WERI-Rb-1 (cell line): ENCODE measurements at places on chromosomes 5 and 9.
A peak's percentile ranks its signal among the peaks of the same experiment; 100 is the strongest.

DNA sequence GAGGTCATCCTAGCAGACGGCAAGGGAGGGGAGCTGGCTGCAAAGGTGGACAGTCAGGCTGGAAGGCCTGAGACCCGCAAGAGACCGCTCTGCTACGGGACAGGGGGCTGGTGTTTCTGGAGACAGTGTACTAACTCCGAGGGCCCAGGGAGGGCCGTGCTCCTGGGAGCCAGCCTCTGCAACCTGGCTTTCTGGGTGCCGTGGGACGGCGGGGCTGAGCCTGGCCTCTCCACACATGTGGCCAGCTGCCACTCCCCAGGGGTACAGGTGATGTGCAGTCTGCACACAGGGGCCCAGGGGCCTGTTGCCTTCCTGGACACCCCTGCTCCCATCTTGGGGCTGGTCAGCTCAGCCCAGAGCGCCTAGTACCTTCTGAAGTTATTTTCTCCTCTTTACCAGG, 92.2 kb downstream of the MRPL36 start:
- DNase-seq, result no peak

DNA sequence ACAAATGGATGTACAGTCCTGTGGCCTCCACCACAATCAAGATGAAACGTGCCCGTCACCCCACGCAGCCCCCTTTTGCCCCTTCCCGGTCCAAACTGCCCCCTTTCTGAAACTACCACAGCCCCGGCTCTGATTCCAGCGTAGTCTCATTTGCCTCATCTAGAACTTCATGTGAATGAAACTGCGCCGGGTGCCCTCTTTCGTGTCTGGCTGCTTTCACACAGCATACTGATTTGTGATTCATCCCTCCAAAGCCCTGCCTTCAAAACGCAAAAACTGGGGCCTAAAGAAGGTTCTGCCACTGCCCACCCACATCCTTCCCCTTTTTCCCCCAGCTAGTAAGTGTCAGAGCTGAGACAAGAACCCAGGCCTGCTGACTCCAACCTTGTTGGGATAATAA, 31.5 kb upstream of the NCS1 start:
- DNase-seq, result no peak

DNA sequence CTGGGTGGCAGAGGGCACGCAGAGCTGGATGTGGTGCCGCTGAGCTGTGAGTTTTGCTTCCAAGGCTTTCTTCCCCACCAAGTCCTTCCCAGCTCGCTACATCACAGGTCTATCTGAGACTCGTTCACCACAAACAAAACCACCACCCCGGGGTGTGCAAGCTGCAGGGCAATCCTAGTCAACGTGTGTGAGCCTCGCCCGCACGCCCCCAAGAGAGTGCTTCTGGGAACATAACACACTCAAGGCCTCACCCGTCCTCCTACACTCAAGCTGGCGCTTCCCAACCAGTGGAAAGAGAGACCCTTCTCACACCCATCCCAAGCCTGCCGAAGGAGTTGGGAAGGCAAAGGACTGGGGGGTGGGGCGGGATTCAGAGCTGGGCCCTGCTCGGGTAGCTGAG, 10.6 kb downstream of the SNAPC4 start:
- DNase-seq, result no peak

DNA sequence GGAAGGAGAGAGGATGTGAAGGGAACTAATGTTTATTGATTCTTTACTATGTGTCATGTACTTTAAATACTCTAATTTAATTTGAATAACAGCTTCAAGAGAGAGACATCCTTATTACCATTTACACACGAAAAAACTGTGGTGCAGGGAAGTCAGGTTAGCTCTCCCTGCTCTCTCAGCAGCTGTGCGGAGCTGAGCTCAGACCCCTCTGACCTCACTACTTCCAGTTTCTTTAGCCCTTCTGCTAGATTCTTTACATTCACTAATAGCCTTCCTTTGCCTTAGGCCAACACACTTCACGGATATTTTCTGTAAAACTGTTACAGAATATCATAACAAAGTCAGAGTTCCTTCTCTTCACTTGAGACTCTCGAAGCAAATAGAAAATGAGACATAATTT, 131.3 kb upstream of the ARRDC3 start:
- DNase-seq, result no peak

- no peak for DNase-seq
Measured at GRCh38 chr5:119078861-119079260, 8.0 kb downstream of the DMXL1 start.

DNA sequence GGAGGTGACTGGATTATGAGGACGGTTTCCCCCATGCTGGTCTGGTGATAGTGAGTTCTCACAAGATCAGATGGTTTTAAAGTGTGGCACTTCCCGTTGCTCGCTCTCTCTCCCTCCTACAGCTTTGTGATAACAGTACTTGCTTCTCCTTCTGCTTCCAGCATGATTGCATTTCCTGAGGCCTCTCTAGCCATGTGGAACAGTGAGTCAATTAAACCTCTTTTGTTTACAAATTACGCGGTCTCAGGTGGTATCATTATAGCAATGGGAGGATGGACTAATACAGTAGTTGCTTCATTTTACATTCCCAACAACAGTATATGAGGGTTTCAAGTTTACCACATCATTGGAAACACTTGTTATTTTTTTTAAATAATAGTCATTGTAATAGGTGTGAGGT, 937.3 kb upstream of the ARRDC3 start:
- DNase-seq, result no peak

- no peak for DNase-seq
Measured at GRCh38 chr9:126504086-126504976, 109.4 kb upstream of the LMX1B start.

- DNase-seq, result no peak
Measured at GRCh38 chr9:132241483-132241839, 79.6 kb downstream of the NTNG2 start.

- DNase-seq, result no peak
Measured at GRCh38 chr9:78074385-78075291, 43.0 kb upstream of the GNAQ start.

DNA sequence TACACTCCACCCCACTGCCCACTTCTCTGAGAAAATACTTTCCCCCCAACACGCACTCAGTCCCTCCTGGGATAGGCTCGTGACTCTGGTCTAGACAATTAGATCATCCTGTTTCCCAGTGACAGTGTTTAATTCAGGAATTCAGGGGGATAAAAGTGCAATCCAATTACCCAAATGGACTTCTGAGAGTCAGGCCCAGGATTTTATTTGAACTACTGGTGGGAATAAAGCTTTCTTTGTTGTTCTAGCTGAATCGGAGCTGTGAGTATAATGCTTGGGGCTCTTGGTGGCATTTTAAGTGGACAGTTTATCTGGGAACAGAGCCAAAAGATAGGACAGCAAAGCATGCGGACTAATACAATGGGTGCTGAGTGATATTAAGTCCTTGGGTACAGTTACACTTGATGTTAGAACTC, 683.3 kb downstream of the MAT2B start:
- DNase-seq, result peak; percentile 30

DNA sequence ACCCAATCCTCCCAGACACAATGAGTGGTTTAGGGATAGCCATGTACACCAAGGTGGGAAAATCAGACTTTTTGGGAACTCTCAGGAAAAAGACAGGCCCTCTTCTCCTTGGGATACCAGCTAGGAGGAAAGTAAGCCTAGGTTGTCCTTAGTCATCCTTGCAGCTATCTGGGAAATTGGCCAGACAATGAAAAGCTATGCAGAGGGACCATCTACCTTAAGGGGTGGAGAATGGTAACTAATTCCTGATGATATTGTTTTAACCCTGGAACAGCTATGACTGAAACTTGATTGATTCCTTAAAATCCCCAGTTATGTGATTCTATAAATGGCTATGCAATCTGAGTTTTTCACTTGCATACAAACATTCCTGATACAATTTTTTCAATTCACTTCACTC, 88.9 kb upstream of the BNC2 start:
- no peak for DNase-seq

DNA sequence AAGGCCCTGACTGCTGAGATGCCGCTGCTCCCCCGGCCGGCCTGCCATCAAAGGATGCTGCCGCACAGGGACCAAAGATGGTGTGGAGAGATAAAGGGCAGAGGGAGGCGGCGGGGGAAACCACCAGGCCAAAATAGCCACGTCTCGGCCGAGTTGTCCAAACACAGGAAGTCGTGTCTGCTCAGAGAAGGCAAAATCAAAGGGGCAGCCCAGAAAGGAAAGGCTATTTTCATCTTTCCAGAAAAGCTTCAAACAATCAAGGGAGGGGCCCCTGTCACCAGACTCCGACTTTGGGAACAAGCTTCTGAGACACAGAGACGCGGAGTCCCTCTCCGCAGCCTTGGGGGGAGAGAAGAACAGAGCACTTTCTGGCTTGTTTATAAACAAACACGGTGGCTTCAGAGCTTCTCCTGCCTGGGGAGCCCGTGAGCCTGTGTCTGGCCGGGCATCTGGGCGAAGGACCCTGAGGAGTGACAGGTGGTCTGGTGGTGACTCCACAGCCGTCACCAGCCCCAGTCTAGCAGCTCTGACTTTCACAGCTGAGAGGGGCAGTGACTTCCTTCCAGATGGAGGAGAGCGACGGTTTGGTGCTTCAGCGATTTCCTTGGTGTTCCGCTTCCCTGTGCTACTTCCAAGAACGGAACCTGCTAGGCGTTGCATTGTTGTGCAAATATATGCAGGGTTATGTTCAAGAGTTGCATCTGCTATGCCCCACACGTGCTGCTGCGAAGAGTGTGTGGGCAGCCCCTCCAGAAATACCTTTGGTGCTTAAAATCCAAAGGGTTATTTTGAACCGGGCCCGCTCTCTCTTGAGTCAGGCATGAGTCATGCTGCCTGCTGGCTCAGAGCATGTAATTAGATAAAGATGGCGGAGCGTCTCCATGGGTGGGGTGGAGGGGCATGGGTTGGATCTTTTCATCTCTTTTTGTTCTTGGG, 24.0 kb downstream of the ADAMTSL2 start:
- DNase-seq, result no peak

- no peak for DNase-seq
Measured at GRCh38 chr9:18857334-18857733, 175.7 kb downstream of the SAXO1 start.

- DNase-seq, result peak; percentile 78
Measured at GRCh38 chr9:121700165-121700831, 48.9 kb downstream of the DAB2IP start.

DNA sequence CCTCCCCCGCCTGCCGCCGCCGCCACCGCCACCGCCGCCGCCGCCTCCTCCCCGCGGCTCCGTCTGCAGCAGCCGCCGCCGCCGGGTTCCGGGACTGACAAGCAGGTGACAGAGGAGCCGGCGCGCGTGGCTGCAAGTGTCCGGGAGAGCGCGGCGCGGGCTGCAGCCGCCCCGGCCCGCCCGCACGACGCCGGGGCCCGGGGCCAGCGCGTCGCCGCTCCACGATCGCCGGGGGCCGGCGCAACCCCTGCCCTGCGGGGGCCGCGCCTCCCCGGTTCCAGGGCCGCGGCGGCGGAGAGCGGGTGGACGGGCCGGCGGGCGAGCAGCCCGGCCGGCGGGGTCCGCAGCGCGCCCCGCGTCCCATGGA, 343 bp downstream of the LMX1B start:
- no peak for DNase-seq

DNA sequence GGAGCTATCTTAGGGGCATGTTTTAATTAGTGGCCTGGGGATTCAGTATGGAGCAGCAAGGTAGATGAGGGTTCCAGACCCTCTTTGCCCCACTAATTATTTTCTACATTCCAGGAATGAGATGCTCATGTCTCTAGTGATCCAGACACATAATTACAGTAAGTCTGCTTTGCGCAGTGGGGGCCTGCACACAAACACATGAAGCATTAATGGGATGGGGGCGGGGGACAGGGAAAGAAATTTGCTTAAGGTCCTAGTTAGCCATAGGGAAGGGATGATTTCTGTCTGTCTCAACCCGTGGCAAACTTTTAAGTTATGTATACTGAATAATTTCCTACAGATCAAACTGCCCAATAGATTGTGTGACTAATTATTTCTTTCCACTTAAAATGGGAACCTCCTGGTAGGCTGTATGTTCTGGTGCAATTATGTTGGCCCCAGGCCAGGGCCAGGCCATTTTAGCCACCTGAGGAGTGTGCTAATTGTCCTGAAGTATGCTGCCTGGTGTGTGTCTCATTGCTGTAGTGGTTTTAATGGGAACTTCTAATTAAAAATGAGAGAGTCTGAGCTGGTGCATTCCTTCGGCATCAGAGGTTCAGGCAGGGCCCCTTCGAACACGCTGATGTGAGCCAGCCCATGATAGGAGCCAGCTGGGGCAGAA, 134.4 kb downstream of the PTTG1 start:
- DNase-seq, result no peak

DNA sequence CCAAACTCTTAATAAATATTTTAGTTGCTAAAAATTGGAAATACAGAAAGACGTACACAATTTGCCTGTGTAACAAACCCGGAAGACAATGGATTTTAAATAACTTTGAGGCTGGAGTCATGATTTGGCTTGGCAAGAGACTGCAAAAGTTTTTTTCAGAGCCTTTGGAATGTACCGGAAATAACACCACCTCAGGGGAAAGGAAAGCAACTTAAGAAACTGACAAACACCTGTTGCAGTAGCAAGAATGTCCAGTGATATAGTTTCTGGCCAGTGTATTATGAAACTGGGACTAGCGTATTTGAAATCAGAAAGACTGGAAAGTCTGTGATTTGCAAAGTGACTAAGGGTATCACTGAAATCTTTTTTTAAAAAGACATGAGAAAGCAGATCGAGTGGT, 842 bp downstream of the MUSK start:
- DNase-seq, result no peak

GRCh38 chr9:136544964-136545691, 720 bp downstream of the NOTCH1 start:
- DNase-seq, result no peak

- peak; percentile 83 for DNase-seq
Measured at GRCh38 chr9:33452828-33453271, 5.5 kb upstream of the AQP3 start.

DNA sequence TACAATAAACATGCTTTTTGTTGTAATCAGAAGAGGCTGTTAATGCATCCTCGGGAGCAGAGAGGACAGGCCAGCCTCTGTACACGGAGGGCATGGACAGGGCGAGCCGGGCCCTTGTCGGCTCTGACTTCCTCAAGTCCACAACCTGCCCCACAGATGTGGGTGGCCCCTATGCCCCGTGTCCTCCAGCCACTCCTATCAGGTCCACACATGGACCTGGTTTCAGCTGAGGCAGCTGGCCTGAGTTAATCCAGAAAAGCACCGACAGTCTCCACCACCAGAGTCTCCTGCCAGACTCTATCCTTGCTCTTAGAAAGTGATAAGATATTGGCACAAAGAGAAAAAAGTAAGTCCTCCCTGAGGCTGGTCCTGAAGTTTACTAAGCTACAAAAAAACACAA, 52.4 kb upstream of the PHYKPL start:
- DNase-seq, result no peak
